Right cardiac atrium (tissue), 5 donors: ENCODE measurements at places on chromosomes 3 and 15.

DNA sequence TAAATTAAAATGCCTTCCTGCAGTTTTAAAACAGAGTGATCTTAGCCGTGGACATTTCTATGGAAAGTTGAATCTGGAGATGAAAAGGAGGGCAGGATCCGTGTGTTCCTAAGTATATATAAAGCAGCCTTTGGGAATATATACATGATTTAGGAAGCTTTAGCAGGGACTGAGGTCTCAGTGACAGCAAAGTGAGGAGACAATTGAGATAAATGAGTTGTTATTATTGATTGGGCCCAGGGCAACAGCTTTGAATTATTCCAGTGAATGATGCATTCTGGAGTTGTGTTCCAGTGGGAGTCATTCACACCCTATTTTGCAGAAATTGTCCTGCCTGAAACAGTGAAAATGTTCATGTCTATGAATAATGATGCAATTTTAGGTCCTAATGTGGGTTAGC is 281.4 kb downstream of the BCHE start:
- no peak for DNase-seq

GRCh38 chr15:93223803-93224202 is 134.8 kb upstream of the RGMA start:
- no peak for DNase-seq

GRCh38 chr15:75061272-75061671 is 37.9 kb downstream of the PPCDC start:
- DNase-seq: no peak

DNA sequence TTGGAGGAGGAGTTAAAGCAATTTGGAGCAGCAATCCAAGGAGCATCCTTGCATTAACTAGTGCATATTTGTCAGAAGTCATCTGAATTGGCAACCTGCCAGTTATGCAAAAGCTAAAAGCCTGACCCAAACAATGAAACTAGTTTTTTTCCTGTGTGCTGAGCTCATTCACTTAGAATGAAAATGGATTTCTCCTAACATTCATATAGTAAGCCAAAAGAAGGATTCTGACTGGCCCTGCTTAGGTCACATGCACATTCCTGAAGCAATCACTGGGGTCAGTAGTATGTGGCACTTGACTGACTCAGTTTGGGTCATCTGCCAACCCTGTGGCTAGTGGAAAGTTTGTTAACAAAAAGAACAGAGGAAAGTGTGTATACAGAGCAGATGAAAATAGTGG is 30.5 kb downstream of the OXSM start:
- peak; percentile 20 for DNase-seq

DNA sequence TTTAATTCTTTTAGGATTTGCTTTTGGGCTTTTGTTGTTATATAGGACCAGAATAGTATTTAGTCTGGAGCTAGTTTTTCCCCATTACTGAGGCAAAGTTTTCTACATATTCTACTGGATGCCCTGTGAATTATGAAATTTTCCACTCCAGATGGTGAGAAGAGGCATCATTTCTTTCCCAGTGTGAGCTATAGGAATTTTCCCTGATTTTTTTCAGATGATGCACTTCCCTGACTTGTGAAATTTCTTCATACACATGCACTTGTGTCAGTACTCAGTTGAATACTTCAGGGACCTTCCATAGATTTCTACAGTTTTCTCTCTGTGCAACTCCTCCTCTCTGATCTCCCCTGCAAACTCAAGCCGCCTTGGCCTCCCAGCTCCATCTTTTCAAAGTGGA is 73.7 kb upstream of the SLCO2A1 start:
- DNase-seq: no peak
